ENCODE measurements at places on chromosomes 6 and 20.

DNA sequence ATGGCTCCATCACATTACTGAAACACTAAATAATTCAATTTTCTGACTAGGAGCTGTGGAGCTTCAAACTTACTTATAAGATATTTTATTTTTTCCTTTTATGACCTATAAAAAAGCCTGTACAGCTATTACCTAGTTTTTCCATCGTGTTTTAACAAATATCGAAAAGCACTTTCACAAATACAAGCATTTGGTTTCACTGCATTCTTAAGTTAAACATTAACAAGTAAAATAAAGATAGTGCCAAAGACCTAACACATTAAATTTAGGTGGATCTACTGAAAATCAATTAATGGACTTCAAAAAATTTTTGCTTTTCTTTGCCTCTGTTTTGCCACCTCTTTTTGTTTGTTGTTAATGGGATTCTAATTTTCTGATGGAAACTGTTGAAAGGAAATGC is 83.3 kb downstream of the EPM2A start:
- no peak for DNase-seq

DNA sequence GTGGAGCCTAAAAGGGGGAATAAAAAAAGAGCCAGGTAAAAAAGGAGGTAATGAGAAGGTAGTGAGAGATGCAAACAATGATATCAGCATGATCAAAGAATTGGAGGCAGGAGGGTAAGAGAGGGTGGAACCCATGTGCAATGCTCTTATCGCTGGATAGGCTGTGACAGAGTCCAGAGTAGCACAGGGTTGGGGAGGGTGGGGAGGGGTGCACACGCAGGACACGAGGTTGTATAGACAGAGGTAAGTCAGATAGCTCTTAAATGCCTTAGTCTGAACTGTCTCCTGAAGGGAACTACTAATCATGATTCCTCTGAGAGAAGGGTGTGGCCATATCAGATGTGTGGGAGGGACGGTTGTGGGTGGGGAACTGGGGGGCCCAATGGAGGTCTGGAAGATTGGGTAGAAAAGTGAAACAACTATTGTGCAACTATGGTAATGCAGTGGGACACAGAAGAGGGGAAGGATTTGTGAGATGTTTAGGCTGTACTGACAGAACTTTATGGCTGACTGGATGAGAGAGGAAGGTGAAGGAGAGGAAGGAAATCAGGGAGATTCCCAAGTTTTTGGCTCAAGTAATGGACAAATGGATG is 354.8 kb downstream of the BTBD9 start:
- DNase-seq, result no peak

- no peak for DNase-seq
Measured at GRCh38 chr6:38117281-38117680, 297.8 kb downstream of the ZFAND3 start.

GRCh38 chr6:69084746-69085335 is 449.8 kb downstream of the ADGRB3 start:
- no peak for DNase-seq

DNA sequence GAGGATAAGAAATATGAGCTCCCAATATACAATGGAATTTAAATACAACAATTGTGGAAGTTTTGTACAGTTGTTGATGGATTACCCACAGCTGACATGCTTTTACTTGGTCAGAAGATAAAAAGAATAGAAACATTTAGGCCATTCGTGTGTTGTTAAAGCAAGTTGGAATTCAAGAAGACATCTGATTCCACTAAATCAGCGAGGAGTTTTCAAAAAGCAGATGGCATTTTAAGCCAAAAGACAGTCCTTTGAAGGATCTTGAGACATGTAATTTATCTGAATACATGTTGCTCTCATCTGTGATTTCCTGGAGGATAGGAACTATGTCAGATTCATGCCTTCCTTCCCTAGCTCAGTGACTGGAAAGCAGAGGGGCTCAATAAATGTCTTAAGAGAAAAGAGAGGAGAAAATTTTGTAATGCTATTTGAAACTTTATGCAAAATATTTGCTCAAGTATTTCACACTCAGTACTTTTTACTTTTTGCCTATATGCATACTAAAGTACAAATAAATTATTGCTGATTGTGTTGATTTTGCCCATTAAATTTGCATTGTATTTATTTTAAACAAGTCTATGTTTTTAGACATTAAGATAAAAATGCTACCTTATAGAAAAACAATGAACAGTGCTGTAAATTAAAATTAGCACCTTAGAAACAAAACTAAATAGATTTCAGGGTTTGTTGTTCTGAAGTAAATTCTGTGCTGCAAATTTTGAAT is 733.8 kb upstream of the FLRT3 start:
- no peak for DNase-seq

DNA sequence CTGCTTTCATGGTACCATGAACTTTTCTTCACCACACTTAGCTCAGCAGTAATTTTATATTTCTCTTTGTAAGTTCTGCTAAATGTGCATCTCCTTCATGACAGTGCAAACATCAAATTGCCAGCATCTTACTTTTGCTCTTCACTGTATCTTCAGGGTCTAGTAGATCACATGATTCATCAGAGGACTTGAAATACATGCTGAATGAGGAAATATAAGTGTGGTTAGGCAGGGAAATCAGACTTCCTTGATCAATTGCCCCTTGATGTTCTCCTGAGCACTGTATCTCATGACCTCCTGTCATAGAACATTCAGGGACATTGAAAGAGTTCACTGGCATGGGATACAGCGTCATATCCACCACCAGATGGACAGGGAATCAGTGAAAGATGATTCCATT is 25.3 kb upstream of the POLR1H start:
- no peak for DNase-seq

- no peak for DNase-seq
Measured at GRCh38 chr6:53424300-53424699, 75.5 kb upstream of the ELOVL5 start.

- no peak for DNase-seq
Measured at GRCh38 chr6:87669051-87669450, 33.0 kb downstream of the AKIRIN2 start.

GRCh38 chr6:70303034-70303525 is at the start of gene COL9A1:
Gene COL9A1, minus strand, starts transcription at chr6:70303084. Its CDS starts 160 bp downstream, at chr6:70302924.
- no peak for DNase-seq

- DNase-seq, result peak; percentile 6
Measured at GRCh38 chr20:35618263-35619131, 2.9 kb downstream of the SPAG4 start.

GRCh38 chr20:53210931-53211330 is 238.8 kb downstream of the TSHZ2 start:
- DNase-seq, result no peak

- DNase-seq, result no peak
Measured at GRCh38 chr6:142121342-142121741, 11.4 kb upstream of the GJE1 start.

- peak; percentile 31 for DNase-seq
Measured at GRCh38 chr6:45163952-45164766, 164.0 kb upstream of the RUNX2 start.

- no peak for DNase-seq
Measured at GRCh38 chr6:105041880-105042279, 85.0 kb downstream of the LIN28B start.

DNA sequence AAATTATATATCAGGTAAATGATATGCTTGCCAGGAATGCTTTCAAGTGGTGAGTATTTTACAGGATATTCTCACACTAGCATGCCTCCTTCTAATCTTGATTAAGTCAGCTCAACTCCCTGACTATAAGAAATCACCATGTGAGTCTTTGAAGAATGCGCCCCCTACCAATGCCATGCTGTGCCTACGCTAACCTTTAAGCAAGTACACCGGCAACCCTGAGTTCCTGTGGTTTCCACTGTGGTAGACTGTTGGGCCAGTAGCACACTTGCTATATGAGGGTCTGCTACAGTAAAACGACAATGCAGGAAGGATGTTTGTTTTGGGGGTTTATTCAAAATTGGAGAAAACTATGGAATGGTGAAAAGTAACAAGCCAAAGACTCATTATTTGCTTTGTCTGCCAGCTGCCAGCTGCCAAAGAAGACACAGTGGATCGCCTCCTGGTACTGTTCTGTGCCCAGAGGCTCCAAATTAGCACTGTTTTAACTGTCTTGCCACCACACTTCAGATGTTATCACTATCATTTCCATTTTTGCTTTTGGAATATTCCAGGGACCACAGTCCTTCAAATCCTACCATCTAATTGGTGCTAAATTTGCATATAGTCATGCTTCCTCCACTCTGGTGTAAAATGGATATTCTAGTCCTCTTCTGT is 333.5 kb downstream of the RNGTT start:
- no peak for DNase-seq

DNA sequence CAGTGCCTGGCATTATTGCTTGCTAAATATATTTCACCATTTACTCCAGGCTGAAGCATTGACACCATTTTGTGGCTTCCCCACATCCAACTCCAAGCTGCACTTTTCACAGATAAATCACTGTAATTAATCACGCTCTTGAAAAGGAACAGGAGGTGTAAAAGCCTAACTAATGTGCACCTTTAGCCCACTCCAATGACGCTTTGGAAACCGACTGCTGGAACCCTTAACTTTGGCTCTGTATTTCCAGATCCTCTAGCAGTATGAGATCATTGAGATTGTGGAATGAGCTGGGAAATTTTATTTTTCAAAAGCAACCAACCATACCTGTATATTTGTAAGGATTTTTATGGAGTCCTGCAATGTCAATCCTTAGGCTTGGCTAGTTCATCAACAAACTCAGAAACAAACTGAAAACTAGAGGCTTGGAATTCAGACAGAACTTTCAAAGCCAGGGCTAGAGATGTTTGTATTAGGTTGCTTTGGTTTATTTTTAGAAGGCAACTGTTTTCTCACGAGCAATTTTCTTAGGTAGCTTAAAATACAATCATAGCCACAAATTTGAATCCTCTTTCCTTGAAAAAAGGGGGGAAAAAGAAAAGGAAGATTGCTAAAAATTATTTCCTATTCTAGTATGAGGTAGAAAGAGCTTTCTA is 52.8 kb upstream of the UTRN start:
- DNase-seq, result no peak

DNA sequence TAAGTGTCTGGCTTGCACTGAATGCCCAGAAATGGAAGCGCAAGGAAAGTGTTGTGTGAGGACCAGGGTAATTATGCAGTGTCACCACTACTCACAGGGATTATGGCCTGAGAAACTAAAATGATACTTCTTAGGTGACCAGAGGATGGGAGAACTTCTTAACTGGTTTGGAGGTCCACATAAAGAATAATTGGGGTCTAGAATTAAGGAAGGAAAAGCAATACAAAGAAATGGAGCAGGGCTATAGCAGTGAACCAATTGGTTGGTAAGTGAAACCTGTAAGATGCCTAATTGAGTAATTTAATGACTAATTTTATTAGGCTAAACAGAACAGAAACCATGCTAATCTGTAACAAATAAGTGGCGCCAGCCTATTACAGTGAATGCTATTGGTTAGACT is 5.3 kb downstream of the TSPYL4 start:
- no peak for DNase-seq

DNA sequence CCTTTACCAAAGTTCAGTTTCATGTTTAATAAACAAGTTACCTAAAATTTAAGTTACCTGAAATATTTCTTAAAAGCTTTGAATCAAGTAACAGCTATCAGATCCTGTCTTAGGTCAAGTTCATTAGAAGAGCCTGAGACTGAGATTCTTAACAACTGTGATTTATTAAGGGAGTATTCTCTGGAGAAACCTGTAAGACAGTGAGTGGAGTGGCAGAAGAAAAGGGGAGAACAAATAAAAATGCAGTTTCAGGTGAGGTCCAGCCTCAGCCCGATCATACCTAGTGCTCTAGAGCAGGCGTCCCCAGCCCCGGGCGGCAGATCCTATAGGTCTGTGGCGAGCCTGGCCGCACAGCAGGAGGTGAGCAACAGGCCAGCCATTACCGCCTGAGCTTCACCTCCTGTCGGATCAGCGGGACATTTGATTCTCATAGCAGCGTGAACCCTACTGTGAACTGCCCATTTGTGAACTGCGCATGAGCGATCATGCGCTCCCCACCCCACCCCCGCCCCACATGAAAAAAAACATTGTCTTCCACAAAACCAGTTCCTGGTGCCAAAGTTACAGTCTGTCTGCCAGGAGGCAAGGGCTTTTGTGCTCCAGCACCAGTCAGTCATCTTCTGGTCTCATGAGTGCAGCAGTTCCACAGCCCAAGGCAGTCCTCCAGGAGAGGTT is 59.2 kb upstream of the ADGRB3 start:
- no peak for DNase-seq

DNA sequence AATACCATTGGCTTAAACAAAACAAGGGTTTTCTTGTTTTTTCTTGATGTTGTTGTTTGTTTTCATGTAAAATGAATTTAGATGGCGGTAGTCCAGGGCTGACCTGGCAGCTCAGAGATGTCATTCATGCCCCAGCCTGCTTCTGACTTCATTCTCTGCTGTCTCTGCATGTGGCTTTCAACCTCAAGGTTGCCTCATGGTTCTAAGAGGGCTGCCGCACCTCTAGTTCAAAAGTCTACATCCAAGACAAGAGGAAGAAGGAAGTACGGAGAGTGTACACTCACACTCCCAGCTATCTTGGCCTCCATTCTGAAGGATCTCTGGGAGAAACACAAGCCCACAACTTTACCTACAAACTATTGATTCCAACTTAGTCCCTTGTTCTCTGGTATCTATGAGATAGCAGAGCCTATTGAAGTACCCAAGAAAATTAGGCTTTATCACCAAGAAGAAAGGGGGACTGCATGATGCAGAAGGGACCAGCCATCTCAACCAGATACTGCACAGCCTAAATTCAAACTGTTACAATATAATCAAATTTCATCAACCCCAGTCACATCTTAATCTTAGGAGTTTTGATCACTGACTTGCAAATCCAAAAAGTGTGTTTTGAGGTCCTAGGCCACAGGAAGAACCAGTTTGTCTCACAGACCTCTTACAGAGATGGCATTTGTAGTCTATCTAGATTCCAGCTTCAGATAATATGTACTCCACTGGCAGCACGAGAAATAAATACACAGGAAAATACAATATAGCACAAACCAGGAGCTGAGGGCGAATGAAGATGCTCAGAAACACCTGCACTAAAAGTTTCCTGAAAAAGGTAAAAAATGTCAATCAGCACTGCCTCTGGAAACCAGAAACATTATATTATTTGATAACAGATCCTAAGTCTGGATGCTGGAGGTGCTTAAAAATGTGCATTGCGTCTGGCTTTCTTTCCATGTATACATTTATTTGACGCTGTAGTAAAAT is 866 bp upstream of the BTN3A3 start:
- DNase-seq, result no peak

DNA sequence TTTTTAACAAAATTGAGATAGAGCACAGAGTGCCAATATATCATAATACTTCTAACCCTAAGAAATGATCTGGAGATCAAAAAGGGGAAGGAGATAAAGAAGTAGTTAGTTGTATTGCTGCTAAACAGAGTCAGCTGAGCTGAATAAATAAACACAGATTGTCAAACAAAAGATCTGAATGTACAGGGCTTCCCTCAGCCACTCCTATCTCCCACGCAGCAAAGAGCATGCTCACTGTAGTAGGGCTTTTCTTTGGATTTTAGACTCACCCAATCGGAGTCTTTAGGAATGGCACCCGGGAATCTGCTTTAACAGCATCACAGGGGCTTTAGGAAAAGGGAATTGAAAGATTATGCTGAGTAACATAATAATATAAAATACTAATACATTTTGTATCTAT is 222.2 kb upstream of the STXBP5 start:
- DNase-seq, result no peak

- DNase-seq, result no peak
Measured at GRCh38 chr20:40562031-40562430, 127.0 kb downstream of the MAFB start.
